ENCODE measurements at places on chromosomes 3 and 15.

GRCh38 chr3:18426597-18427193, 1.6 kb upstream of the SATB1 start:
- no peak for DNase-seq

GRCh38 chr3:161866176-161866575, 369.6 kb downstream of the OTOL1 start:
- no peak for DNase-seq

- no peak for DNase-seq
Observed at GRCh38 chr15:58453931-58454793, 22.4 kb downstream of the LIPC start.

DNA sequence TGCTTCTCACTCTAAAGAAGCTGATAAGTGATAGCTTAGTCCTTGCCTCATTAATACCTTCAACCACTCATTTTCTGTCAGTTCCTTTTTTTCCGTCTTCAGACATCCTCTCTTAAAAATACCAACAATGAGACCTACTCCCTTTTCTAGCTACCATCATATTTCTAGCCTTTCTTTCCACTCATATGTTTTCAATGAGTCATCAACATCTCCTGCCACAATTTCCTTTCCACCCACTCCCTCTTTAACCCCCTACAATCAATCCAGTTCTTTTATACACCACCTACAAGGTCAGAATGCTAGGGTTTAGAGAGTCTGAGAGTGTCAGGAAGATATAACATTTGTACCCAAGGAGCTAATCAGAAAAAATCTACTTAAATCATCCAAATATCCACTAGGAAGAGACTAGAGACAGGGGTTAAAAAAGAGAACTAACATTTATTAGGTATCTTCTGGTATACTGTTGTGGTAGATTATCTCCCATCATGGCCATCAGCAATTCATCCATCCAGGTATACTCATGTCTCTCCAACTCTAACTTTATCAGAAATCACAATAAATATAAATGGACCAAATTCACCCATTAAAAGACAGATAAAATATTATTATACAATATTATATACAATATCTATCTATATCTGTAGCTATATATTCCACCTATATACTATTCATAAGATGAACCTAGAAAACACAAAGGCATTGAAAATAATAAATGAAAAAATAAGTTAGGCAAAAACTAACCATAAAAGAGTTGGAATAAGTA, 42.5 kb downstream of the MYLK start:
- no peak for DNase-seq

- DNase-seq, result no peak
Observed at GRCh38 chr3:65343736-65344135, 655.9 kb upstream of the ADAMTS9 start.

- DNase-seq, result no peak
Observed at GRCh38 chr3:152200476-152201420, 68.0 kb upstream of the MBNL1 start.

DNA sequence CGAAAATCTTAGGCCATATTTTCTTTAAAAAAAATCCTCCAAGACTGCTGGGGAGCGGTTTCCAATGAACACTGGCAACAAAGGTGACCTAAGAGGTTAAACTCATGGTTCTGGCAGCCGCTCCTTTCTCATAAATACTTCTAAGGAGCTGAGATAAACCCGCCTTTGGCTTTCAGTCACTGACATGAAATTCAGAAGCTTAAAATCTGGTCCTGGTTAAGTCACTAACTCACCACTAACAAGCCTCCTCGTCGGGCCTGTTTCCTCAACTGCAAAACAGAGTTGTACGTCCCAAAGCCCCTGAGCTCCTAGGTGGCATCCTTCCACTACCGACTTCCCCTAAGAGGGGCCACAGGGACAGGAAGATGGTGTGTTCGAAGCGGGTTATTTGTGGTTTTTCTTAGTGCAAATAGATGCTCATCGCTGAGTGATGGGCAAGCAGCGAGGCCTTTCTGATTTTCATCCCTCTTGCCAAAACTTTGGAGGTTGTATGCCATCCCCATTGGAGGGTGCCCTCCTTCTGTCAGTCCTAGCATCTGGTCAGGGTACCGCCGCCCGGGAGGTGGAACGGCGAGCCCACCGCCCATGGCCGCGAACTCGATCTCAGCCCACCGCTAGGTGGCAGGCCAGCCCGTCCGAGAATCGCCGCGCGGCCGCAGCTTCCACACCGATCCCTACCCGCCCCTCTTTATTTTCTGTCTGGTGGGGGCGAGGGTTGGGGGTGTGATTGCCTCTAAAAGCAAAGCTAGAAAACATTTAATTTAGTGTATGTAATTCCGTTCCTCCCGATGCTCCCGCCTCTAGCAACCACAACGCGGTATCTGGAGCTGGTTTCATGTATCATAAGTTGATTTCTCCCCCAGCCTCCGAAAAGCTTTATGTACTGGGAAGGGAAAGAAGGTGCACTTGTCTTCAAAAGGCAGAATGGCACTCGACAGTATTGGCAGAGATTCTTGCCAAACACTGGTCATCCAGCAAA, 4.6 kb downstream of the BCL6 start:
- DNase-seq, result peak; percentile 53

DNA sequence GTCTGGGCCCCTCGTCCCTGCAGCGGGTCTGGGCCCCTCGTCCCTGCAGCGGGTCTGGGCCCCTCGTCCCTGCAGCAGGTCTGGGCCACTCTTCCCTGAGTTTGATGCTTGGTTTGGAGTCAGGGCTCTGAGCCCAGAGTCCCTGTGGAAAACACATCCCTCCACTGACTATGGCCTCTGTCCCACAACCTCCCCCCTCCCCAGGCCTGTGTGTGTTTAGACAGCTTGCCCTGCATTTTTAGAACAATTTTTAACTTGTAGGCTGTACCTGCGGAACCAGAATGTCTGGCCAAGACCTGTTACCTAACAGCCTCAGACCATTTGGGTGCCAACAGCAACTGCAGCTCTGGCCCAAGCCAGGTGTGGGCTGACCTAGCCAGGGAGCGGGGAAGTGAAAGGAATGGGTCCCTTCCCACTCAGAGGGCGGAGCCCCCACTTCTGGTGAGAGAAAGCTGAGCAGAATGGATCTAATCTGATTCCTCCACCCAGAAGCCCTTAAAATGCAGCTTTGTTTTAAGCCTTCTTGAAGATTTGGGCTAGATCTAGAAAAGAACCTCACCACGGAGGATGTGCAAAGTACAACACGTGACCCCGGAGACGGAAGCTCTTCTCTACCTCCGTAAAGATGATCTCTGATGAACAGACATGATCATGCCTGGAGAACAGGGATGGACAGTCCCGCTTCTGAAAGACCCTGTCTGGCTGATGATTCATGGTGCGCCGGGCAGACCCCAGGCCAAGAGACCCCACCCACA, 60.5 kb upstream of the TFRC start:
- DNase-seq, result no peak

DNA sequence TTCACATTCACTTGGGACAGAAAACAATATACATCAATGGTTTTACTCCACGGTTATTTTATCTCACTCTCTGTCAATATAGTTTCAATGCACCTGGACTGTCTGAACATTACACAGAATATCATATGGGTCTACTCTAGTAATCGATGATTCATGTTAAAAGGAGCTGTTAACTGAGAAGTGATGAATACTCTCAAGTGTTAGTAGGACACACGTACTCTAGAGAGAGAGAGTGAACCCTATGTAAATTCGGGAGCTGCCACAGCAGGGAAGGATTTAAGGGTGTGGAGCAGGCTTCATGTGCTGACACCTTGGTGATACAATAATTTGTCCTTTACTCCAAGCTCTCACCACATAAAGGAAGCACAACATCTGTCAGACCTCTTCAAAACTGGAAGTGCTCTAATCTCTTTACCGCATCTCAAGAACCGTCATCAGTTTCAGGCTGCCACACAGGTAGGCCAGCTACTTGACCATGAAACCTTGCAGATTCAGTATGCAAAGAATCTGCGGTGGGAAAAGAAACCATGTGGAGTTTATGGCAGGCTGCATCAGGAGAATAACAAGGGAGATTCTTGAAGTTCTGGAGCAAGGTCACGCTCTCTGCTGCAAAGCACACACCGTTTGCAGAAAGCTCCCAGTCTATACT, 199.2 kb upstream of the TMC3 start:
- DNase-seq, result no peak

GRCh38 chr3:12392101-12392878, 92.0 kb upstream of the TSEN2 start:
- DNase-seq, result no peak

DNA sequence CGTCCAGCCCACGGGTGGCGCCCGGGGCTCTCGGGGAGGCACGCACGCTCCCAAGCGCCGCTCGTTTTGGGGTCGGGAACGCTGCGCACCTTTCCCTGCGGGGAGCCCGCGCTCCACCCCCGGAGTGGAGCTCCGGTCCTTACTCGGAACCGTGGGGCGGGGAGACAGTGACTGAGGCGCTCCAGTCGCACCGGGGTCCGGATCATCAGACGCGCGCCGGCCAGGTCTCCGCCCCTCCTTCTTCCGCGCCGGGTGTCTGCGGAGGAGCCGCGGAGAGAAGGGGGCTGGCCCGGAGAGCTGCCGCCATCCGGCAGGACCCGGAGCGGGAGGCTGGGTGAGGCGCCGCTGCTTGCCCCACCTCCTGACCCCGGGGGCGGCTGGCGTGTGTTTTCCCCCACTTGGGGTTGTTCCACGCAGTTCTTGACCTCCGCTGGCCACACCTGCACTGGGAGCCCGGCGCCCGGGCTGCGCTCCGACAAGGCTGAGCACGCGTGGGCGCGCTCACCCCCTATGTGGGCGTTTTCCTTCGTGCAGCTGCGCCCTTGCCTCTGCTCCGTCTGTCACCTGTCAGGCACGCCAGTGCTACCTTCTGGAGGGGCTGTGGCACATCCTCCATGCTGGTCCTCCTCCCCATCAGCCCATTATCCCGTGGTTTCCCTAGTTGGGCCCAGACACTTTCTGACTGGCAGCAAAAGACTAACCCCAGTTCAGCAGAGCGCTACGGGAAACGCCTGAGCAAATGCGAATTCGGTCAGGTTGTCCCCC, at the start of gene MCF2L2:
Gene MCF2L2 (minus strand): TSS at position 173 of the 765 bp plus-strand sequence. CDS start 642 bp downstream, outside the sequence.
- peak; percentile 9 for DNase-seq

GRCh38 chr15:38072348-38073177, 138.1 kb downstream of the TMCO5A start:
- DNase-seq, result peak; percentile 97

GRCh38 chr3:427128-427527, 230.6 kb downstream of the CHL1 start:
- no peak for DNase-seq

GRCh38 chr15:70763950-70764730, 782 bp upstream of the UACA start:
- DNase-seq, result no peak

GRCh38 chr3:138078901-138079344, 36.5 kb downstream of the DZIP1L start:
- no peak for DNase-seq

- DNase-seq, result no peak
Observed at GRCh38 chr15:25339431-25339830, 99.4 kb downstream of the UBE3A start.

GRCh38 chr3:194573680-194574437, 59.4 kb downstream of the TMEM44 start:
- no peak for DNase-seq

DNA sequence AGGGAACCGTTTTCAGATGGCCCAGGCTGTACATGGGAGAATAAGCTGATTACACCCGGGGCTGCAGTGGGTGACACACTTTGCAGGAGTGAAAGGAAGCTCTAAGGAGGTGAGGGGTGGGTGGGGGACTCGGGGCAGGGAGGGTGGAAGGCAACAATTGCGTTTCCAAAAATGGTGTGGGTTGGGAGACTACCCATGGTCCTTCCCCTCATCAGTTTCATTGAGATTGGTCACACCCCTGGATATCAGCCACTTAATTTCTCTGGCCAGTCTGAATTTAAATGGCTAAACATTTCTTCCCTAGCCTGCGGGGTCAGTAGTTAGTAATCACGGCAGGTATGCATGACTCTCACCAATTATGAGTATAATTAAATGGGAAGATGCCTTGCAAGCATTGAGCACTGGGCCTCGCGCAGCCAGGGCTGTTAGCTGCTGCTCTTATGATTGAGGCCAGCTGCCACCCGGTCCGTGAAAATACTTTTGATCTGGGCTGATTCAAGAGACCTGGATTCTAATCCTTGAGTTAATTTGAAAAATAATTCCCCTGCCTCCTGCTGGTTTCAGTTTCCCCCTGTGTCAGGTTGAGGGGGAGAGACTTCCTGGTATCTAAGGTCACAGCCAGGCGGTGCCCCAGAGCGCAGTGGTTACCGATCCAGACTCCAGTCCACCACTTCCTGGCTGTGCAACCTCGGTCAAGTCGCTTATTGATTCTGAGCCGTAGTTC, 23.3 kb downstream of the SLC6A6 start:
- DNase-seq, result no peak

- no peak for DNase-seq
Observed at GRCh38 chr15:71730277-71731144, 79.8 kb upstream of the NR2E3 start.

DNA sequence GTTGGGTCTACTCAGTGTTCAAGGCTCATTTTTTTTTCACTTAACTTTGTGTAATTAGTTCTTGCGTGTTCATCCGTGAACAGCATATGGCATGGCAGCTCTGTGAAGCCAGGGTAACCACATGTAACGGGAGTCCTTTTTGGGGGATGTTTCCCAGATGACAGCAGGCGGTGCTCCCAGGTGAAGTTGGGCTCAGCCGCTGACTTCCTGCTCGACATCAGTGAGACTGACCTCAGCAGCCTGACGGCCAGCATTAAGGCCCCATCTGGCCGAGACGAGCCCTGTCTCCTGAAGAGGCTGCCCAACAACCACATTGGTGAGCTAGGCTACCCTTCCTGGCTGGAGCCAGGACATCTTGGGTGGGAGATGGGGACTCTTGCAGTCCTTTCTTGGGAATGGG, 62.7 kb downstream of the DNASE1L3 start:
- no peak for DNase-seq

DNA sequence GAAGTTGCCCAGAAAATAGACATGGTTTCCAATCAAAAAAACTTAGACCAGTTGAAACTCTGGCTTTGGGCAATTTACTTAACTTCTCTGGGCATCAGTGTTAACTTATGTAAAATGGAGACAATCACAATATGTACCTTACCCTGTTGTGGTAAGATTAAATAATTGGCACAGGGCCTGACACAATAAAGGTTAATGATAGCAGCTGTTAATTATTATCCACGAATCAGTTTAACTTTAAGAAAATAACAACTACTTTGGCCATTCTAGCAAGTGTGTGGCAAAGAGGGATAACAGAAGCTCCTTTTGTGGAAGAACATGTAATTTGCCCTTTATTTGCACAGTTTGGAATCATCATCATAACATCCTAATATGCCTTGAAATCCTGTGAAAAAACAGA, 787.6 kb downstream of the FHIT start:
- DNase-seq, result no peak

GRCh38 chr3:141414800-141415462, 46.6 kb downstream of the ZBTB38 start:
- DNase-seq, result no peak

DNA sequence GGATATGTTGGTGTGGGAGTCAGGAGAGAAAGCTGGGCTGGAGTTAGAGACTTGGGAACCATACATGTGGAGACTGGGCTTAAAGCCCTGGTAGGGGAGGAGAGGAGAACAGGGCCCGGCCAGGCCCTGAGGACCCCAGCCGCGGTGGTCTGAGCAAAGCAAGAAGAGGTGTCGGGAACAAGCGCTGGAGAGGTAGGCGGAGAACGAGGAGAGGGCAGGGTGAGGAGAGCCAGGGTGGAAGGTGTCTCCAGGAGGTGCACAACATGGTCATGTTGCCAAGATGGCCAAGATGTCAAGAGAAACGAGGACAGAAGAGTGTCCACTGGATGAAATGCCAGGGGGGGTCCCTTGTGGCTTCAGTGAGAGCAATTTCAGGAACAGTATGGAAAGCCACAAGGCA, 5.5 kb downstream of the CHAC1 start:
- no peak for DNase-seq
